ENCODE measurements at places on chromosomes 16 and 17. TPM values are rescaled to one million over a fixed set of nuclear protein-coding genes. Genes with fewer than 3 reads are reported as not detected.

DNA sequence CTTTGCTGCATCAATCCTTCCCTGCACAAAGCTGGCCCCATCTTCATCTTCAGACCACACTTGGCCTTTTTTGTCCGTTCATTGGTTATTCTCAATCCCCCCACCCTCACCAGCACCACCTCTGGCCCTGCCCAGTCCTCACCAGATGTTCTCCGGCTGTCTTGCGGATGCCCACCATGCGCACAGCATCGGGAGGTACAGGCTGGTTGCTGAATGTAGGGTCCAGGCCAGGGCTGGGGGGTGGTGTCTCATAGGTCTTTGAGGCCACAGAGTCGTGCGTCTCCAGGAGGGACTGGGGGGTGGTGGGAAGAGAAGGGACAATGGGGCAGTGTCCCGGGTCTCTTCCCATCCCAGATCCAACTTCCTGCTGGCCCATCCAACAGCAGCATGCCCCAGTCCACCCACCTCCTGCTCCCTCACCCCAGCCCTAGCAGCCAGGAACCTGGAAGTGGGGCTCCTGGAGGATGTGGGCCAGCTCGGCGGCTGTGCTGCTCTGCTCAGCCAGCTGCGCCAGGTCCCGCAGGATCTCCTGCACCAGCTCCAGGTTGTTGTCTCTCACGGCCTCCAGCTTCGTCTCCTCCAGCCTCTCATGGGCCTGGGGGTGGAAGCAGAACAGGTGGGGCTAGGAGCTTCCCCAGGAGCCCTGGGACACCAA is 24.4 kb downstream of the MPP2 start:
- no peak overlapping the region for H3K4me3 ChIP-seq
- H3K27ac ChIP-seq = no peak overlapping the region
- peaks cover 6% of the 10 kb centered on the region for H3K4me1 ChIP-seq
- peaks cover 52% of the 10 kb centered on the region for H3K27me3 ChIP-seq

GRCh38 chr17:58247511-58248363 is 9.4 kb downstream of the LPO start:
- DNase-seq = no peak
- no peak overlapping the region for H3K27ac ChIP-seq
- no peaks in the 10 kb centered on the region for H3K4me1 ChIP-seq
- peaks cover 63% of the 10 kb centered on the region for H3K27me3 ChIP-seq

- H3K27ac ChIP-seq = no peak overlapping the region
- H3K4me1 ChIP-seq = no peaks in the 10 kb centered on the region
- no peaks in the 10 kb centered on the region for H3K36me3 ChIP-seq
- DNase-seq = no peak
- no peaks in the 10 kb centered on the region for H3K27me3 ChIP-seq
Measured at GRCh38 chr16:86934581-86935375, 356.4 kb downstream of the FOXL1 start.

Gene CCR7
- total RNA-seq = not detected

Gene GRAP
- total RNA-seq = not detected

Gene TAT
- total RNA-seq = not detected

Data from MCF 10A (cell line).